ENCODE measurements at places on chromosomes 5 and 9.

- DNase-seq: no peak
Observed at GRCh38 chr5:17890501-17890900, 256.2 kb downstream of the TAF11L14 start.

DNA sequence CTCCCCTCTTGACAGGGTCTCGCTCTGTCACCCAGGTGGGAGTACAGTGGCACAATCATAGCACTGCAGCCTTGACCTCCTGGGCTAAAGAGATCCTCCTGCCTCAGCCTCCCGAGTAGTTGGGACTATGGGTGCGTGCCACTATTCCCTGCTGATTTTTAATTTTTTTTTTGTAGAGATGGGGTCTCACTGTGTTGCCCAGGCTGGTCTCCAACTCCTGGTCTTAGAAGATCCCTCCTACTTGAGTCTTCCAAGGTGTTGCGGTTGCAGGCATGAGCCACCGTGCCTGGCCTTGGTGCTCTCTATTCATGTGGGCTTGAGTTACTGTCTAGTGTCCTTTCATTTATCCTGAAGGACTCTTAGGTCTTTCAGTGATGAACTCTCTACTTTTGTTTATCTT lies 24.1 kb downstream of the EHMT1 start:
- DNase-seq: no peak

GRCh38 chr9:133027134-133027533 lies 3.7 kb upstream of the GTF3C5 start:
- no peak for DNase-seq

GRCh38 chr5:33232731-33233505 lies 207.8 kb upstream of the TARS1 start:
- no peak for DNase-seq

DNA sequence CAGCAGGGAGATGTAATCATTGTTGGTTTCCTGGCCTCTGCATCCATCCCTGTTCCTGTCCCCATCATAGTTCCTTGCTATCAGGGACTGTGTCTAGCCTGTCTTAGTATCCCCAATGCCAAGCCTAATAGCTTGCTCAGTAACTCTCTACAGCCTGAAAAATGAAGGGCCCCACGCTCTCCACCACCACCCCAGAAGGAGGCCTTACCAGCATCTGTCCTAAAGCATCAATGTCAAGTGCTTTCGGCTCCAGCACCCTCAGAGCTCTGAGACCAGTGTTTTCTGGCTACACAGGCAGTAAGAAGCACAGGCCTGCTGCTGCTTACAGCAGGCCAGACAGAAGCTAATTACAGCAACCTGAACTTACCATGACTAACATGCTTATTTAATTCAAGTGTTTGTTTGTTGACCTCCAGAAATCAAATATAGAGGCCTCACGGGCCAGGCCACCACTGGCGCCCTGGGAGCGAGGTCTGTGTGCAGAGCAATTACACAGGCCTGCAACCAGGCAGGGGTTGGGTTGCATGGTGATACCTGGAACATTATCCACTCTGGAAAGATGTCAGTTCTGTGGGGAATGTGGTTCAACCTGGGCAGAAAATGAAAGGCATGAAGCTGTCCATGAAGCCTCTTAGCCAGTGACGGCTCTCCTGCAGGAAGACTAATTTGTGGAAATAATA lies 124.3 kb downstream of the SLC1A3 start:
- DNase-seq: no peak

DNA sequence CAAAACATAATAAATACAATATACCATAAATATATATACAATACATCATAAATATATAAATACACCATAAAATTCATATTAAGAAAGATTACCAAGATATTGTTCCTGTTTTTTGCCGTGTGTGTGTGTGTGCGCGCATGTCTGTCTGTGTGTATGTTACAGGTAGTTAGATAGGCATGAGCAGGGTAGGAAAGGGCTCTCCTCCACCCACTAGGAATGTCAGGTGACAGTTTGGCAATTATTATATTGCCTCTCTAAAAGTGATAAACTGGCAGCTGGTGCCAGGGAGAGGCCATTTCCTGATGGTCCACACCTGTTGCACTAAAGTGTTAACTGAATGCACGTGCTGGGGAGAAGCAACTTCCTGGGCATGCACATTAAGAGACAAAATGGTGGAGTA lies 232.8 kb downstream of the ADAMTS6 start:
- no peak for DNase-seq

DNA sequence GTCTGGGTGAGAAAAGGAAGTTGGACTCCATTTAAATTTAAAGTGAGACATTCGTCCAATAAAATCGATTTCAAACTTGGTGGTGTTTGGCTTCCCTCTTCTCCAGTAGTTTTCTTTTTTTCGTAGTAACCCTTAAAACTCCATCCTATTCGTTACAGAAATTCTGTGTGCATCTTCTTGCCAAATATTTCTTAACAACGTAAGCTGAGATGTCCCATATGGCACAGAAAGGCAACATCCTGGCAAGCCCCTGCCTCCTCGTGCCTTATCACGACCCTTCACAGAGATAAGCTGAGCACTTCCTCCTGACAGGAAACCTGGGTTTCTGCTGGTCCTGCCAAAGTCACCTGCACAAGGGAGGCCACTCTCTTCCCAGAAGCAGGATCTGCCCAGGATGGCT lies 11.8 kb upstream of the ADAMTS2 start:
- DNase-seq: no peak

DNA sequence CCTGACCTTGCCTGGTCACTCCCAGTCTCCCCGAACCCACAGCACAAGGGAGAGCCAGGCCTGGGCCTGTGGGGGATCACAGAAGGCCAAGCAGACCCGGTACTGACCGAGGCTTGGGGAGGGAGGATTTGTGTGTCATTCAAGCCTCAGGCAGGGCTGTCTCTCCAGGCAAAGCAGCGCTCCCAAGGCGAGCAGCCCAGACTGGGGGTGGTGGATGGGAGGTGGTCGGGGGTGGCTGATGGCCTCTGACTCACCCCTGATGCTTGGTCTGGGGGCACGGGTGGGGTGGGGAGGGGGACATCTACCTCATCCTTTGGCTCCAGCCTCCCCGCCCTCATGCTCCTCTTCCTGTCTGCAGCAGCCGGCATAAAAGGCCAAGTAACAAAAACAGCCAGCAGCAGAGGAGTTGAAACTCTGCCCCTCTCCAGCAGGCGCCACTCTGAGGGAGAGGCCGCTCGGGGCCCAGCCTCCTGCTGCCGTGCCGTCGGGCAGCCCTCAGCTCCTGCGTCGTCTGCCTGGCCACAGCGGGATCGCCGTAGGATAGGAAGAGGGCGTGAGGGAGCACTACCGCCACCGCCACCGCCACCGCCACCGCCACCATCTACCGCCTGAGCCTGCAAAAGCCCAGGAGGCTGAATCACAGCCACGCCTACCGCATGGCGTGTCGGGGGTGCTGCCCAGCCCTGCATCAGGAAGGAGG lies 166.0 kb downstream of the OLFM1 start:
- DNase-seq: no peak

DNA sequence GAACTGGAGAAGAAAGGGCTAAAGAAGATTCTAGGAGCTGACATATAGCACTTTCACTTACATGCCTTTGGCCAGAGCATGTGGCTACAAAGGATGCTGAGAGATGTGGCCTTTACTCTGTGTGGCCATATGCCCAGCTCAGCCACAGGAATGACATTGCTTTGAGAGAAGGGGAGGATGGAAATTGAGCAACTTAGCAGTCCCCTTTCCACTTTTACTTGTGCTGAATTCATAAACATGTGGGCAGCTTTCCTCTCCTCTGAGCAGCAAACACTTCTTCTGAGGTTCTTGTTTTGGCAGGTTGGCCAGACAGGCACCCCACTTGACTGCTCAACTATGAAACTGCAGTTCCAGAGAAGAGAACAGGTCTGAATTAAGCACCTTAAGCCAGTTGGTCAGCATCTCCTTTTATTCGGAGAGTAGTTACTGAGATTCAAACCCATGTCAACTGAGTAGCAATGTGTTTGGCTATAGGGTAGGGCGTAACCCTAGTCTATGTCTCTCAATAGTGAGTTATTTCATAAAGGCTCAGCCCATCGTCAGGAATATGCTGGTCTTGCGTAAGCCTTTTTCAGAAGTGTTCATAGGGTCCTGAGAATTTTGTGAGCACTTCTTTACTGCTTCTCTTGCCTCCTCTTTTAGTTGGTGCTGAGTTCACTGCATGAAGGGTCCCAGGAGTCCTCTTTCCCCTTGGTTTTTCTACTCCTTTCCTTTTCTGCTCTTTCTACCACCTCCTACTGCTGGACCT lies 134.5 kb downstream of the PALM2AKAP2 start:
- no peak for DNase-seq
